ENCODE measurements at places on chromosomes 2 and 18.

DNA sequence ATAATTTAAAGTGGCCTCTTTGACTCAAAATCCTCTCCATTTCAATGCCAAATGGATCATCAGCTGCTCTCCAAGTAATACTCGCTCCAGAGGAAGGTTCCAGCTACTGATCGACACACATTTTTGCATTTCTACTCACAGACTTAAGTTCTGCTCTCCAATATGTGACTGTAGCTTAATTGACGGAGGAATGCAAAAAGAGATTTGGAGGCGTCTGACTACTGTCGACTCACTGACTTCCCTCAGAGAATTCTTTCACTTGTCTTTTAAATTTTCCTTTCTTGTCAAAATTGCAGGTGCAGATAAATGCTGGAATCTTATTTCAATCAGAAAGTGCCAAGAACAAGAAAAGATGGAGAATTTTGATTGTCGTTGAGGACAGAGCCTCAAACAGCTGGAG, 84.1 kb upstream of the PAPOLG start:
- no peak for DNase-seq

DNA sequence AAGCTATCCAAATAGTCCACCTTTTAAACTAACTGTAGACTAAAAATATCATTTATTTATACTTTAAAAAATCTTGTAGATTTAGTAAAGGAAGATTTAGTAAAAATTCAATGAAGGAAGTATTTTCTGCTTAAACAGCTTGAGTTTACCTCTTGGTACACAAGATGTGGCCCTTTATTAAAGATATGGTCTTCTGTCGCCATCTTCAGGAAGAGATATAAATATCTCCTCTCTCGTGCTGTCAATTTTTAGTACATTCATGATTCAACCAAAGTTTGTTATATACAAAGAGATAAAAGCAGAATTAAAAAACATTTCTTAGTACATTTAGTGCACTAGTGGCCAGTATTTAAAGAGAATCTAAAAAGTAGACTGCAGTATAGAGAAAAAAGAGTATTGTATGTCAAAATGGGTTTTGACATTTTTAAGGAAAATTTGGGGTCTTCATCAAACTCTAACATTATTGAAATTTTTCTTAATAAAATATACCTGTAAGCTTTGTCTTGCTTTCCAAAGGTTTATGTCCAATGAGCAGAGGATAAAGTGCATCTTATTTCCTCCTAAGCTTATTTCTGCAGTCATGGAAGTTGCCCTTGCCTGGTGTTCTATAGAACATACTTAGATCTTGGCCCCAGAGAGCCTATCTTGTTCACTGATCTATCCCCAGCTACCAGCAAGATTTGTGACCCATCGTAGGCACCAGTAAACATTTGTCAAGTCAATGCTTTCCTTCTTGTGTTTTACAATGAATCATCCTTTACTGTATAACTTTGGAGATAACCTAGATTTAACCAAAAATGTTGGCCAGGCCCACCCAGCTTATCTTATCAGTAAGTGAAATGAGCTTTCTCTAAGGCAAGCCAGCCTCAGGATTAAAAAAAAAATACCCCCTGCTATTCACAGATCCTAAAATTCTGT, 18.5 kb upstream of the EML6 start:
- no peak for DNase-seq

DNA sequence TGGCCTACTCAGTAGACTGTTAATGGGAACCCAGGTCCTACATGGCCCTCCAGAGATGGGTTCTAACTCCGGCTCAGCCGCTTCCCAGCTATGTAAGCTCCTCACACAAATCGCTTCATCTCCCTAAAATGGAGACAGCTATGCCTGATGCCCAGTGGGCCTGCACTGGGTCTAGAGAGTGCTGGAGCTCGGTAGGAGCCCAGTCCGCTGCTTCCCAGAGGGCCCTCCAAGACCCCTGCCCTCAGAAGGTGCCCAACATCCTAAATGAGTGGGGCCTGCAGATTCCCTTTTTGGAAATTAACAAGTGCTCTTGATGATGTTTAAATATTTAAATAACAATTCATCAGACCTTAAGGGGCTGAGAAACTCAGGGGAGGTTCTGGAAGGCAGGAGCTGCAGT, 47.1 kb downstream of the HS1BP3 start:
- no peak for DNase-seq

DNA sequence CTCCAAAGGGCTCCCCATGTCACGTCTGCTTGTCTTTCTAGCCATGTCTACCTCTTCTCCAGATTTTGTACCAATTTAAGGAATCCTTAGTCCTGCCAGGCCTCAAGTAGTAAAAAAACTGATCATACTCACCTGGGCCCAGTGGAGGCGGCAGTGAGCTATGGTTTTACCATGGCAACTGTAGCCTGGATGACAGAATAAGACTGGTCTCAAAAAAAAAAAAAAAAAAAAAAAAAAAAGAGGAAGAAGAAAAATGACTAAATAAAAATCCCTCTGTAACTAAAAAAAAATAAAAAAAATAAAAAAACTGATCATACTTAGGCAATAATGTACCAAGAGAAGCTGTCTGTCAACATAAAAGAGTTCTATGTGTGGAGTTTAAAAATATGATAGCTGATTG, 221.6 kb downstream of the NR4A2 start:
- no peak for DNase-seq

- no peak for DNase-seq
Measured at GRCh38 chr18:74243127-74243526, 48.6 kb downstream of the CYB5A start.

DNA sequence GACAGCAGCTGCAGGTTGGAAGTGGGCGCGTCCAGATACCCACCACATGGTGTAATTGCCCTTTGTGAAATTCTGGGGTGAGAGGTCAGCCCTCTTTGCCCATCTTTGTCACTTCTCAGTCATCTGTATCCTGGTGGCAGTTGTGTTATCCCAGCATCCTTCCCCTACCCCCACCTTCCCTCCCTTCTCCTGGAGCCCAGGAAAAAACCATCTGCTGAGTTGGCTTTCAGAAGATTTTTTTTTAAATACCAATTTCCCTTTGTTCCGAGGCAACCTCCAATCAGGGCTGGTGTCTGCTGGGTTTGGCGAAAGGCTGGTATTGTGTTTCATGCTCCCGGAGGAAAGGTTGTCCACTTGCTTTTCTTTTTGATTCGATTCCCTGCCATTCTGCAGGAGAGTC, 35.2 kb downstream of the SETBP1 start:
- DNase-seq, result no peak

DNA sequence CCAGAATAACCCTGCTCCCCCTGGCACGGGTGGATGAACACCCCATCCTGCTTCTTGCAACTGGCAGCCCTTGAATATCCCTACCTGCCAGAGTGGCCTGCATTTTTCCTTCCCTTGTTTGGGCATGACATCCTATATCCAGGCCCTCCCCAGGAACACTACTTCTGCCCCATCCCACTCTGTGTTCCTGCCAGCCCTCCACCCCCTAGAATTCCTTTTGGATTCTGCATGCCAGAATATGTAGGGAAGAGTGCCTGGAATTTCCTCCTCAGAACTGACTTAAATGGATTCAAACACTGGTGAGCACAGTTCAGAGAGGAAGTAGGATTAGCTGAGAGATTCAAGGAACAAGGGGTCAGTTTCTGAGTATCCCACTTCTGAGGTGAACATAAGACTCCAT, 123.5 kb upstream of the PELI1 start:
- DNase-seq, result no peak

DNA sequence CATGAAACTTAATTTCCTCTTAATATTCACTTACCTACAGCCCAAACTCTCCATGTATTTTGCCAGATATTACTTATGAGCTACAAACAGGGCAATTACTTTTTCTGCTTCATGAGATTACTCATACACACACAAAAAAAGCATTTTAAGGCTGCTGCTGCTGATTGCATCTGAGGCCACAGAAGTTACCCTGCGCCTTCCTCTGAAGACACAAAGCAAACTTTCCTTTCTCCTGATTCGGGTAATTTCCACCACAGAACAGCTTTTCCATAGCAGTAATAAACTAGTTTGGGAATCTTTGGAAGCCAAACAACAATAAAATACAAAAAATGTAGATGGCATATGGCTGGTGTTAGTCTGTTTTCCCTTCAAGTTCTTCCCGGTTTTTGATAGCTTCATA, 6.2 kb downstream of the TTC32 start:
- DNase-seq, result no peak

- DNase-seq, result no peak
Measured at GRCh38 chr18:7370375-7370774, 139.5 kb downstream of the LRRC30 start.

- no peak for DNase-seq
Measured at GRCh38 chr2:192123847-192124246, 70.9 kb downstream of the TMEFF2 start.

DNA sequence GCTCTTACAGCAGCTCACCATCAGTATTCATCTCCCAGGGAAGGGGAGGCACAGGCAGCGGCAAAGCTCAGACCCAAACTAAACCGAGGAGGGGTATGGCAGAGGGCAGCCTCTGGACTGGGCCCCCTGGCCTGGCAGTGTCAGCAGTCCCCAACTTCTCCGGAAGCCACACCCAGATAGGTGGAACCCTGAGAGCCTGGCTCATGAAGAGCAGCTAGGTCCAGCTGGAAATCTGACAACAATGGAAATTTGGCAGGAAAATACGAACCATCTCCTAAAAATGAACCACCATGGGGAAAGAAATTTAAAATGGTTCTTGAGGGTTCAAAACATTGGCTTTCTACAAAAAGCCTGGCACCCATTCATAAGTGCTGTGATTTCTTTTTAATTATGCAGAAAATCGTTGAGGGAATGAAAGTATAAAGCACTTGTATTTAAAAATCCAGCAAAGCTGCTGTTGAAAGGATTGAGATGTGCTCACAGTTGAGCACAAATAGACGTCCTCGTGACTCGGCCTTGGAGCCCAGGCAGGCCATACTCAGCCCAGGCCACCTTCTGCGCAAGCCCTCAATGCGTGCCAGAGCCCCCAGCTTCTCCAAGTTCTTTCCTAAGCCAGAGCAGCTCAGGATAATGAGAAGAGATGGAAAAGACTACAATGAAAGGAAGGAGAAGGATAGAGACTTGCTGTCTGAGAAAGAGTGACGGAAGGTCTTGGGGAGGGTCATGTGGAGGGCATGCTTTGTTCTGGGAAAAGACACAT, 93.0 kb downstream of the COL6A3 start:
- DNase-seq, result no peak

GRCh38 chr2:157498483-157498882, 54.6 kb upstream of the CYTIP start:
- DNase-seq, result no peak

GRCh38 chr2:182540252-182540651, 113.4 kb upstream of the PDE1A start:
- DNase-seq, result no peak

DNA sequence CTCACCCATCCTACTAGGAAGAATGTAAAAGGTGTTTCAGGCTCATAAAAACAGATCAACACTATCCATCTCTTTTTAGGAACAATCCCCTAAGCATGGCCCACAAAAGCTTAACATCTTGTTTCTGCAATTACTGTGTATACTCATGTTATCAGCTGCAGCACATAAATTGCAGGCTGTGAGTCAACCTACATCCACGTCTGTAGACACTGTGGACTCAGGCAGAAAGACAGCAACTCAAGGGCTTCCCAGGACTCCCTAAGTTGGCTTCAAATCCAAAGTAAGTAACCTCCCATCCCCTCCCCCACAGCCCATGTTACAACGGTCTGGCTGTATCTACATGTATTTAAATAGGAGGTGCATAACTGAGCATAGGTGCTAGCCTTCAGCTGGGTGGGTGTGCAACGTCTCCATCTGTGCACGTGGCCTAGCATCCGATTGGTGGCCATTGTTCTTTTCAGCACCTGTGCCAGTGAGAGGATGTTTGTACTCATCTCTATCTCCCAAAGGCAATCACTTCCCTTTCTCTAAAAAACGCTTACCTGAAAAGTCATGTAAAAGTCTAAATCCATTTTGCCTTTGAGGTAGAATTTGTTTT, 30.1 kb downstream of the UXS1 start:
- DNase-seq, result no peak

- no peak for DNase-seq
Measured at GRCh38 chr2:162537651-162538050, 193.7 kb downstream of the GCA start.

GRCh38 chr2:176035013-176035691, 33.1 kb upstream of the LNPK start:
- DNase-seq, result no peak

- no peak for DNase-seq
Measured at GRCh38 chr2:40165509-40165844, 286.4 kb downstream of the SLC8A1 start.

- DNase-seq, result no peak
Measured at GRCh38 chr18:54671291-54671881, 80.3 kb downstream of the DYNAP start.

- DNase-seq, result no peak
Measured at GRCh38 chr2:166257859-166258258, 117.9 kb downstream of the SCN9A start.

- no peak for DNase-seq
Measured at GRCh38 chr18:75530566-75531211, 103.2 kb upstream of the SMIM21 start.

DNA sequence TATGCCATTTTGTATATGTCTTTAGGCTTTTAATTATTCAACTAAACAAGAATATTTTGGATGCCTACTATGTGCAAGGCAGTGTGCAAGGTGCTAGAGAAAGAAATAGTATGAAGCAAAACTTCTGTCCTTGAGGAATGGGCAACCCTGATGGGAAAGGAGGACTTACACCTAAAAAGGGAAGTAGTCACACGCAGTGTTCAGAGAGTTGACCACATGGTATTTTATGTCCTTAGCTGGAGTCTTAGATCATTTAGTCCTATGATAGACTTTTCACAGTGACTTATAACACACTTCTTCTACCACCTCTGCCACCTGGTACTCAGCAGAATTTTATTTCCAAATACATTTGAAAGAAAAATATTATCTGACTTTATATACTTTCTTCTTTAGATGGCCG, 291.6 kb downstream of the PLCL1 start:
- no peak for DNase-seq

DNA sequence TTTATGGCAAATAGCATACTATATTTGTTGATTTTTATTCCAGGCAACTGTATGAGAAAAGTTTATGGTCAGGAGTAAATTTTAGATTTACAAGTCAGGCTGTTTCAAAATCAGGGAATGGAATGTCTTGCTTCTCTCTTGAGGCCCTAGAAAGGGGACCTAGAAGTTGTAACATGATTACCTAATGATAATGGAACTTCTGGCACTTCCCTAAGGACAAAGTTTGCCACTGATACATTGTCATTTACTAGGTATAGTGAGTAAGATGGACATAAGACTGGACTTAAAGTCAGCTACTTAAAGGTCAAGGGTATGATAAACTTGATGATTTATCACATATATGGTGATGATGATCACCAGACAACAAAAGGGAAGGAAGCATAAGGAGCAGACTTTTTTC, 103.3 kb upstream of the VRK2 start:
- no peak for DNase-seq

GRCh38 chr2:219530048-219530963, 13.3 kb downstream of the CHPF start:
- DNase-seq, result peak; percentile 76
